Stimulated activated naive CD8-positive, alpha-beta T cell treated with anti-CD3 and anti-CD28 coated beads, Interleukin-15, amount 100 ng/mL, for 72 hours (primary cell): ENCODE measurements at places on chromosomes 7 and 10.

GRCh38 chr7:111813306-111813705 is 251.0 kb upstream of the IMMP2L start:
- no peak for DNase-seq

- DNase-seq, result no peak
Measured at GRCh38 chr10:13019280-13019679, 17.8 kb upstream of the CCDC3 start.

DNA sequence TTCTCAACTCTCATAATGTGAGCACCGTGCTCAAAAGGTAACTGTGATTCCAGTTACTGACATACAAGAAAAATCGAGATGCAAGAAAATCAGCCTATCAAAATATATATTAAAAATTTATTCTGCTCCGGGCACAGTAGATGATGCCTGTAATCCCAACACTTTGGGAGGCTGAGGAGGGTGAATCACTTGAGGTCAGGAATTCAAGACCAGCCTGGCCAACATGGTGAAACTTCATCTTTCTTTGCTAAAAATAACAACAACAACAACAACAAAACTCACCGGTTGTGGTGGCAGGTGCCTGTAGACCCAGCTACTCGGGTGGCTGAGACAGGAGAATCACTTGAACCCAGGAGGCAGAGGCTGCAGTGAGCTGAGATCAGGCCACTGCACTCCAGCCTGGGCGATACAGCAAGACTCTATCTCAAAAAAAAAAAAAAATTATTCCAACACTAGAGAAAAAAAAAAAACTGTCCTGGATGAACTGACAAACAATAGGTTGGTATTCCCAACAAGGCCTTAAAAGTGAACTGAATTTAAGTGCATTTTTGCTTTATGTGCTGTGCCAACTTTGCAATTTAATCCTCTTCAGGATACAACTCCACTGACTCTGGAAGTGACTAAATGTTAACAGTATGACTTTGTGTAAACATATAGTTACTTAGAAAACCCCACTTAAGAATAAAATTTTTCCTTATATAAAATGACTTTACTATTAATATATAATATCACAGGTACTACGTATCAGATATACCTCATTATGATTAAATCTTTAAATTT is 51.1 kb downstream of the JMJD1C start:
- DNase-seq, result no peak

- DNase-seq, result no peak
Measured at GRCh38 chr10:23172429-23173213, 19.5 kb upstream of the PTF1A start.

DNA sequence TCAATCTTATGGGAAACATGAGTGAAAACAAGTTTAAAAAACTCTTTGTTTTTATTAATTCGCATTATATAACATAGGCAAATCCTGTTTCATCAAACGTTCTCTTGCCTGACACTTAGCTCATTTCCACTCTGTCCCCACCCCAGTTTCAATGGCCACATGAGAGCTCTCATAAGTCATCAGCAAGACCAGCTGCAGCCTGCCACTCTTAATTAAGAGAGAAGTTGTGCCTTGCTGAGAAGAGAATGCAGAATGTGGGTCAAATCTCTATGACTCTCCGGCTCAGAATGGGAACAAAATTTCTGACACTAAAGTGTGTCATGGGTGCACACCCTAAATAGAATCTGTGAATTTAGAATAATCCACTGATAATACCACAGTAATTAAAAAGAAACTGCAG is 39.6 kb downstream of the ASAH2 start:
- no peak for DNase-seq
